Keratinocyte (primary cell): ENCODE measurements at places on chromosomes 16 and 17. TPM values are rescaled to one million over a fixed set of nuclear protein-coding genes. Genes with fewer than 3 reads are reported as not detected.

- H3K27ac ChIP-seq, result no peak overlapping the region
- H3K36me3 ChIP-seq, result no peaks in the 10 kb centered on the region
- H3K4me1 ChIP-seq, result peaks cover 8% of the 10 kb centered on the region
- no peak overlapping the region for H3K4me3 ChIP-seq
- DNase-seq, result no peak
Observed at GRCh38 chr17:54172985-54173316, 350.2 kb downstream of the KIF2B start.

- H3K27me3 ChIP-seq, result no peaks in the 10 kb centered on the region
- H3K36me3 ChIP-seq, result no peaks in the 10 kb centered on the region
- no peaks in the 10 kb centered on the region for H3K4me1 ChIP-seq
Observed at GRCh38 chr17:52710363-52710901, 551.9 kb upstream of the CA10 start.

DNA sequence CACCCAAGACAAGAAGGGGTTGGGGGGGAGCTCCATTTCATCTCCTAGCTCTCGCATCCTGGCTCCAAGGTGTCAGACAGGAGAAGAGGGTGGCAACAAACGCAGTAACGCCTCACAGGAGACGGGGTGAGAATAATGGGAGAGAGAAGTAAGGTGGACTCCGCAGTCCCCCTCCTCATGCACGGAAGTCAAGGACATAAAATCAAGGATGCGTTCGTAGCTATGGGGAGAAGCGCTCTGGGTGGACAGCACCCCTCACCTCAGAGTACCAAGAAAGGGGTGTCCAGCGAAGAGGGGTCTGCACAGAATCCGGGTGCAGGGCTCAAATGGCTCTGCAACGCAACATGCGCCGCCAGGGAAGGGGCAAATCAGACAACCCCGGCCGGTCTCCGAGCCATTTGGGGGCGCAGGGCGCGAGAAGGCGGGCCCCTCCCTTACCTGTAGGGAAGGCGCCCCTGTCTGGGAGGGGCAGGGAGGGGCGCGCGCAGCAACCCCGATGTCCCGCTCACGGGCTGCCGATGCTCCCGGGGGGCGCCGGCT, 555 bp downstream of the HDAC5 start:
- peak overlapping the region; percentile 18 for H3K27ac ChIP-seq
- H3K27me3 ChIP-seq, result peaks cover 9% of the 10 kb centered on the region
- no peak for DNase-seq
- H3K4me1 ChIP-seq, result peaks cover 9% of the 10 kb centered on the region
- no peaks in the 10 kb centered on the region for H3K36me3 ChIP-seq

GRCh38 chr17:258045-258734, 76.7 kb upstream of the DOC2B start:
- no peaks in the 10 kb centered on the region for H3K4me1 ChIP-seq
- DNase-seq, result no peak
- no peak overlapping the region for H3K27ac ChIP-seq
- H3K36me3 ChIP-seq, result no peaks in the 10 kb centered on the region
- no peaks in the 10 kb centered on the region for H3K27me3 ChIP-seq

DNA sequence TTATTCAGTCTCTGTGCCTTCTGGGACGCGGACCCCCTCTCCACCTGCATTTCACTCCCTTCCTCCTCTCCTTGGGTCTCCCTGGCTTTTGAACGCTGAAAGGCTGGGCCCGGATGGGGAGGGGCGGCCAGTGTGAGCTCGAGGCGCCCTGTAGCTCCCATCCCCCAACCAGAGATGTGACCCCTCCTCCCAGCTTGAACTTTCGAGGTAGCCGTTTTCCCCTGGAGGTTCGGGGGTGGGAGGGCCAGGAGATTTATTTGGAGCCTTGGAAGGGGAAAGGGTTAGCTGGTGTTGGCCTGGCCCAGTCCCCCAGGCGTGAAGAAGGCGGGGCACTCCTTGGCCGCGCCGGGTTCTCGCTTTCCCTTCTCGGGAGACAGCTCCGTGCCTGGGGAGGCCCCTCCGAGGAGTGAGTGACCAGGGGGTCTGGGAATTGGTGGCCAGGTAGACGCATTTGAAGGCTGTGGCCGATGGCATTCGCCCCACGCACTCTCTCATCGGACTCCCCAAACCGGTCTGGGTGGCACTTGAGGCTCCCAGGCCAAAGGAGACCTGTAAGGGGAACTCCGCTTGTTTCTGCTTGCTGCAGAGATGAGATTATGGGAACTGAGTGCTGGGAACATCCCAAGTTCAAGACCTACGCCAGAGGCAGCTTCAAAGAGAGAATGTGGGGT, 942 bp downstream of the LDAF1 start:
- H3K4me1 ChIP-seq, result peaks cover 26% of the 10 kb centered on the region
- DNase-seq, result no peak
- peaks cover under 1% of the 10 kb centered on the region for H3K36me3 ChIP-seq

DNA sequence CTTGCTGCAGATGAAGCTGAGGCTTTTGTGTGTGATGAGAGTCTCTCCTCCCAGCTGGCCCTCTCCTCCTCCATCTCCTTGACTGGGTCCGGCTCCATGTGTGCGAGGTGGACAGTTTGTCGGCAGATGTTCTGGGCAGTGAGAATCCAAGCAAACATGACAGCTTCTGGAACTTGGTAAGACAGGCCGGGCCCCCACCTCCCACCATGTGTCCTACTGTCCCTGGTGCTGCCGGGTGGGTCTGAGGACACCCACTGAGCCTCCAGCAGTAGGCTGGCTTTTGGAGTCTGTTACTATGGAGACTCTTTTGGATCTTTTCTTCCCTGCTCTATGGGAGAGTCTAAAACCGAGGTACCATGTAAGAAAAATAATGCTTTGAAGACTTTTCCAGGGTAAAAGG, 12.7 kb downstream of the NUP85 start:
- peaks cover 41% of the 10 kb centered on the region for H3K36me3 ChIP-seq
- H3K27ac ChIP-seq, result no peak overlapping the region
- H3K4me3 ChIP-seq, result no peak overlapping the region
- no peaks in the 10 kb centered on the region for H3K27me3 ChIP-seq
- DNase-seq, result no peak

DNA sequence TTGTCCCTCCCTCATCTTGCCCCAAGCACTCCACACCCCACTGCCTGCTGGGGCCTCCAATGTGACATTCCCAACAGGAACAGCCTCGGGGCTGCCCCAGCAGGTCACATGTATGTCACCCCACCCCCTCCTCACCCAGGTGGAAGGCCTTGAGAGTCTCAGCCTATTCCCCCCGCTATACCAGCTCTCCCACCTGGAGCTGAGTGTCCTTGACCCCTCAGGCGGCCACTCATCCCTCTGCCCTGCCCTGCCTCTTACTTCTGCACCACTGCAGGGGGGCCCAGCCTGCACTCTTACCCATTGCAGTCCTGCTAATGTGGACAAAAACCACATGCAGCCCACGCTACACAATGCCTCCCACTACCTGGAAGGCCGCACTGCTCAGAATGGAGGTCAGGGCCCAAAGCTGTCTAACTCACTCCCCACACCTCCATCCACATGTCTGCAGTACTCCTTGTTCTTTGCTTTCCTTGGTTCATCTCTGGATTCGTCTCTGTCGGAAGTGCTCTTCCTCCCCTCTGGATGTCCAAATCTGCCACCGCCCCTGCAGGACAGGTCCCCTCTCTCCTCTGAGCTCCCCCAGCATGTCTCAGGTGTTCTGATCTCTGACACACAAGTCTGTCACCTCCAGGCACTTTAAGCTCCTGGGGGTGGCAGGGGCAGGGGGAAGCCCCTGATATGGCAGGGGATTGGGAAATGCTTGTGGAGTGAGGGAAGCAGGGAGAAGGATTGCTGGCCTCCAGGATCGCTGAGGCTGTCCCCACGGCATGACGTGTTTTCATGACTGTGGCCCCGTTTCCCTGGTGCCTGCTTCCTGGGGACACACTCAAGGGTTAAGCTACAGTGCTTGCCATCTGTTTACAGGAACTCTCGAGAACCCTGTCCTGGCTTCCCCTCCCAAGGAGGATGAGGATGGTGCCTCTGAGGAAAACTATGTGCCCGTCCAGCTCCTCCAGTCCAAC, 20.8 kb downstream of the TRPV2 start:
- no peak overlapping the region for H3K4me3 ChIP-seq
- no peak for DNase-seq
- no peaks in the 10 kb centered on the region for H3K27me3 ChIP-seq
- H3K36me3 ChIP-seq, result peaks cover 16% of the 10 kb centered on the region
- H3K4me1 ChIP-seq, result peaks cover 18% of the 10 kb centered on the region

DNA sequence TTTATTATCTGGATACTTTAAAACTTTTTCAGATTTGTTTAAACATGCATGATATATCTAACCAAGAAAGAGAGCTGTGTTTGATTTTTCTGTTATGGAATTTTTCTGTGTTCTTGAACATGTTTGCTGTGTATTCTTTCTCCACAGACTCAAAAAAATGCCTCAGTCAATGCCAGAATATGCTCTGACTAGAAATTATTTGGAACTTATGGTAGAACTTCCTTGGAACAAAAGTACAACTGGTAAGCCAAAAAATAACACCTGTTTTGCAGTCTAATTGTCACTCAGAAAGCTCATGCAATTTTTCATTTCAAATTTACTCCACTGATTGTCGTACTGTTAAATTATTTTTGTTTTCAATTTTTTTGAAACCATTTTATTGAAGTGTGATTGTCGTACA, 15.3 kb upstream of the ABCC11 start:
- H3K4me3 ChIP-seq, result no peak overlapping the region
- H3K27me3 ChIP-seq, result no peaks in the 10 kb centered on the region
- H3K27ac ChIP-seq, result no peak overlapping the region
- H3K4me1 ChIP-seq, result no peaks in the 10 kb centered on the region
- no peak for DNase-seq

- H3K27ac ChIP-seq, result no peak overlapping the region
- H3K4me1 ChIP-seq, result no peaks in the 10 kb centered on the region
- no peaks in the 10 kb centered on the region for H3K27me3 ChIP-seq
- H3K4me3 ChIP-seq, result no peak overlapping the region
- no peak for DNase-seq
- H3K36me3 ChIP-seq, result no peaks in the 10 kb centered on the region
Observed at GRCh38 chr16:58906981-58907715, 173.0 kb upstream of the GOT2 start.

DNA sequence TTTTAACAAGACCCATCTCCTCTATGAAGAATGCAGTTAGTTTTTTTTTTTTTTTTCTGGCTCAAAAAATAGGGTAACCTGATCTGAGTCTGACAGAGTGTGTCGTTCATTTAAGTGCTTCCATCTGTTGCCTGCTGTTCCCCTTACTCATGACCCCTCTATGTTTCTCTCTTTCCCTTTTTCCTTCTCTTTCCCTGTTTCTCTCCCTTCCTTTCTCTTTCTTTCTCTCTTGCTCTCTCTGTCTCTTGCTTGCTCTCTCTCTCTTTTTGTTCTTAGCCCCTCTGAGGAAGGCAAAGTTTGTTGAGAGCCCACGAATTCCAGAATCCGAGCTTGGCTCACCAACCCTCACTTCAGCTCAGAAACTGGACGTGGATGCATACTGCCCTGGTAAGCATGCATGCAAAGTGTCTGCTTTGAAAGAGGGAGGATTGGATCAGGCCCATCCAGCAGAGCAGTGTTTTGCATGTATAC, 185.0 kb downstream of the TANC2 start:
- H3K27me3 ChIP-seq, result no peaks in the 10 kb centered on the region

GRCh38 chr17:49218941-49219913, 8.7 kb downstream of the ABI3 start:
- DNase-seq, result no peak
- H3K27me3 ChIP-seq, result peaks cover 29% of the 10 kb centered on the region
- H3K36me3 ChIP-seq, result no peaks in the 10 kb centered on the region
- no peak overlapping the region for H3K4me3 ChIP-seq
- peaks cover 6% of the 10 kb centered on the region for H3K4me1 ChIP-seq
- no peak overlapping the region for H3K27ac ChIP-seq

DNA sequence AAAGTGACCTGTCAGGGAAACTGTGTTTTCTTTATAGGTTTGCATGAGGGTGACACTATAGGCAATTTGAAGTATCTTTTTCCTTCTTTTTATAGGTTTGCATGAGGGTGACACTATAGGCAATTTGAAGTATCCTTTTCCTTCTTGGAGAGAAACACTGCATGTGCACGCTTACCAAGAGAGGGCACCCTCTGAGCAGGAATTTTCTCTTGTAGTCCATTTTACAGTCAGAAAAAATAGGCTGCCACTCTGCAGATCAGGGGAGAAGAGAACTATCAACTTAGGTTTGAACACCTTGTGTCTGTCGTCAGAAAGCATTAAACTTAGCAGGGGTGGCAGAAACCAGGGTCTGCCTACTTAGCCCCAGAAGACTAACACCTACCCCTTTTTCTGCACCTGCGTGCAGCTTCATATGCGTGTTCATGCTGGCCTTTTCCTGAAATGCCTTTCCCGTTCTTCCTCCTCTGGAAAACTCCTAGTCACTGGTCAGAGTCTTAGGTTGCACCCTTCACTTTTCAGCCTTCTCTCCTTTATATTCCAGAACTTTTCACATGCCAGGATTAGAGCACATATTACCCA, 16.4 kb upstream of the SMIM36 start:
- no peak for DNase-seq
- no peak overlapping the region for H3K27ac ChIP-seq
- no peaks in the 10 kb centered on the region for H3K4me1 ChIP-seq

Gene FOXL1
- 0.10 to 0.13 TPM (median 0.11 TPM) in 3 replicates for polyA plus RNA-seq

Gene C17orf50
- polyA plus RNA-seq, result not detected in 3 replicates
